ENCODE measurements at places on chromosomes 7 and 10.

- DNase-seq: no peak
Measured at GRCh38 chr7:47252675-47253074, 329.2 kb downstream of the TNS3 start.

GRCh38 chr10:71302451-71302850, 16.6 kb upstream of the SLC29A3 start:
- no peak for DNase-seq

DNA sequence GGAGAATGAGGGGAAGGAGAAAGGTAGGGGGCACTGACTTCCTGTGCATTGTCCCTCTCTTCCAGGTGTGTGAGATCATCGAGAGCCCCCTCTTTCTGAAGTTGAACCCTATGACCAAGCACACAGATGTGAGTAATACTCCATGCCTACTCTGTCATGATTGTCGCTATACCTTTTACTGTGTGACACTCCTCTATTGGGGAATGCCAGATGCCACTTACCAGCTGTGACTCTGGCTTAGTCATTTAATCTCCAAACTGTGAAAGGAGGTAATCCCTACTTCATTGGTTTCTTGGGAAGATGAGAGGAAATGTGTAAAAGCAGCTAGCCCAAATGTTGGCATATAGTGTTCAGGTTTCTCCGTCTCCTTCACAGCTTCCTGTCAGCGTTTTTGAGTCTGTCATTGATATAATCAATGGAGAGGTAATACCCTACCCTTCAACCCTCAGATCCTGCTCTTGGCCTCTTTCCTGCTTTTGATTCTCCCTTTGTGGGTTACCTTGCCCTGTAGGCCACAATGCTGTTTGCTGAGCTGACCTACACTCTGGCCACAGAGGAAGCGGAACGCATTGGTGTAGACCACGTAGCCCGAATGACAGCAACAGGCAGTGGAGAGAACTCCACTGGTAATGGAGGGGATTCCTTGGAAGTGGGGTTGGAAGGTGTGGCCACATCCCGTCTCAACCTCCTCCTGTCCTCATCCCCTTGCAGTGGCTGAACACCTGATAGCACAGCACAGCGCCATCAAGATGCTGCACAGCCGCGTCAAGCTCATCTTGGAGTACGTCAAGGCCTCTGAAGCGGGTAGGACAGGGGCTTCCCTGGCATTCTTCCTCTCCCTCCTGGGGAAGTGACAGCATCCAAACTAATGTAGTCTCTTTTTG, 2.0 kb downstream of the COPS6 start:
- no peak for DNase-seq

- no peak for DNase-seq
Measured at GRCh38 chr10:101781655-101781983, 1.6 kb downstream of the NPM3 start.

Data from NCI-H748 treated with DMSO at 0.1 percent for 48 hours (cell line).